ENCODE measurements at places on chromosomes 5 and 9. TPM values are rescaled to one million over a fixed set of nuclear protein-coding genes. Genes with fewer than 3 reads are reported as not detected.

PCDHB10 gene
- total RNA-seq = not detected

PIP5KL1 gene
- total RNA-seq = 1.8 TPM

SLC45A2 gene
- total RNA-seq = not detected

GRCh38 chr9:120214332-120214731 is 365.6 kb downstream of the CDK5RAP2 start:
- no peak for DNase-seq

DNA sequence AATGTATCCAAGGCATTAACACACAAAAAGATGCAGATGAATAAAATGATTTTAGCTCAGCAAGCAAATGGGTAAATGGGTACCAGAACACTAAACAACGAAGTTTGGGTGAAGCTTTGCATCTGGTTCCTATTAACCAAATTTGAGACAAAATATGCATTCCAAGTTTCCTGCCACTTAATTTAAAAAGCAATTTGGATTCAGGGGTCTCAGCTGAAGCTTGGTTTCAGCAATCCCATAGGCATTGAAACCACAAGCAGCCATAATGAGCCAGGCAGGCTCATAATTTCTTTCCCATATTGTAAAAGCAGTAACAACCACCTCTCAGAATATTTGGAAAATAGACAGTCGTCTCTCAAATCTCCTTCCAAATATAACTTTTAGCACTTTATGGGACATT is 138.9 kb downstream of the NXNL2 start:
- no peak for DNase-seq

C9orf72 gene
- total RNA-seq = 3.6 TPM

DNA sequence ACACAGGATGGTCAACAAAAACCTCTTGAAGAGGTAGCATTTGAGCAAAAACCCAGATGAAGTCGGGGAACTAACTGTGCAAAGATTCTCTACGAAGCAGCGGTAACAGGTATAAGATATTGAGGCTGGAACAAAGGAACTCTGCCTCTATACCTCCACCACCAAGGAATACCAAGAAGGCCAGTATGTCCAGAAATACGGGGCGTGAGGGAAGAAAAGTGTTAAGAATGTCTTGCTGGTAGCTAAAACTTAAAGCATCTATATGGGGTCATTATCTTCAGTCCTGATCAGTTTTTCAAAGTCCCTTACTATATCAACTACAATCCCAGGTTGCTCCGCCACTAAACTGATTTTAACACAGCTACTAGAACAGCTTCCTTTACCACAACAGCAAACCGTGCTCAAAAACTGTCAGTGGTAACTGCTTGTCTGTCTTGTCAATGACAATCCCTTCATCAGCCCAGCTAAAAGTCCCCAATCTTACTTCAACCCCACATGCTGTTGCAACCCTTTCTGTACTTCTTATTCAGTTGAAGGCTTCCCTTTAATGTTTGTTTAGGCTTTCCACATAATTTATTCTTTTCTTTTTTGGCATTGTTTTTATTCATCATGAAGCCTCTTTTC is 9.4 kb downstream of the PAM start:
- DNase-seq = no peak

DNA sequence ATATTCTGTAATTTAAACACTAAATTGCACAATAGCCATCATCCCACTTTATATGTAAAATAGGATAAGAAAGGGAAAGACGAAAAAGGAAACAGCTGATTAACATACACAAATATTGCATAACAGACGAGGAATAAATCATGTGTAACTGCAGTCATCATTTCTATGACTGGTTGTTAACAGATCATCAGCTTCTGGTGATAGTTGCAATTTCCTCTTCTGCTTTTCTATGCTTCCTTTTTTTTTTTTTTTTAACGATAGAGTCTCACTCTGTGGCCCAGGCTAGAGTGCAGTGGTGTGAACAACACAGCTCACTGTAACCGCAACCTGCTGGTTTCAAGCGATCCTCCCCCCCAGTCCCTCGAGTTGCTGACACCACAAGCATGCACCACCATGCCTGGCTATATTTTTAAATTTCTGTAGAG is 22.5 kb upstream of the JAKMIP2 start:
- DNase-seq = peak; percentile 67

DNA sequence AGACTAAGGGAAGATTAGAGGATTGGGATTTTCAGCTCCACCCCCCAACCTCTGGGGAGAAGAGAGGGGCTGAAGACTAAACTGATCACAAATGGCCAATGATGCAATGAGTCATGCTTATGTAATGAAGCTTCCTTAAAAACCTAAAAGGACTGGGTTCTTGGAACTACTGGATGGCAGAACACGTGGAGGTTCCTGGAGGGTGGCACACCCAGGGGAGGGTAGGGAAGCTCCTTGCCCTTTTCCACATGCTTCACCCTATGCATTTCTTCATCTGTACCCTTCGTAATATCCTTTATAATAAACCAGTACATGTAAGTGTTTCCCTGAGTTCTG is 48.6 kb downstream of the ARHGEF28 start:
- no peak for DNase-seq

- no peak for DNase-seq
Observed at GRCh38 chr5:112238473-112238872, 180.6 kb downstream of the EPB41L4A start.

GRCh38 chr5:92424785-92425426 is 1041.8 kb upstream of the ARRDC3 start:
- no peak for DNase-seq

GRCh38 chr9:116627433-116627832 is 59.7 kb upstream of the TRIM32 start:
- DNase-seq = no peak

- DNase-seq = no peak
Observed at GRCh38 chr5:15366676-15367391, 133.1 kb upstream of the FBXL7 start.

DNA sequence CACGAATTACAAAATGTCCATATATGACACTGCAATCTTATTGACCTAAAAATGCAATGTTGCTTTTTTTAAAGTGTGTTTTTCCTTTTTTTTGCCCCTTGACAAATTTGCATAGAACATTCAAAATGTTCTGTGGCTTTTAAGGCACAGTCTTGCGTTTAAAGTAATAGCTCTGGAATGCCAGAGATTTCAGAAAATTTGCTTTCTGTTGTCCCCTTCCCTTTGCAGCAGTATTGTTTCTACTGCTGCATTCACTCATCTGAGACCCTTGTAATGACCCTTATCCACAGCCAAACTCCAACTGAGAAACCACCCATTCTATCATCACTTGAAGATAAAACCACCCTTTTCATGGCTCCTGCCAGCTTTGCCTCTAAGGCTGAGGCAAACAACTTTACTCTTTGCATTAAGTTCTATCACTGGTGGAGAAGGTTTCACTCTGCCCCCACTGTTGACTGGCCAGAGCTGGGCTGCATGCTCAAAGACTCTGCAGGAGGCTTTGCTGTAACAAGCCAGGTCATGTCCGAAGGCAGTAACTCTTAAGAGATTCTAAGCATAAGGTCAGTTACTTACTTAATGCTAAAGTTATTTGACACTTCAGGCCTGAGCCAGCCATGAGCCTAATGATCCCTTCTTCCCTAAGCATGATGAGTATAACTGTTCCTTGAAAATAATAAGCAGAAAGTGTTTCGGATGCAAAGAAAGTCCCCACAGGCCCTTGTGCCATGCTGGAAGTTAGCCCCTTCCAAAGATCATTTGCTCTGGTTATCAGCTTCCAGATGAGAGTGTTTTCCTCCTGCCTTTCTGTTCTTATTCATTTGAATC is 101.9 kb downstream of the CD180 start:
- DNase-seq = no peak

PCDHGB7 gene
- total RNA-seq = not detected

PCYOX1L gene
- 32.1 TPM for total RNA-seq

BTNL3 gene
- total RNA-seq = not detected

DNA sequence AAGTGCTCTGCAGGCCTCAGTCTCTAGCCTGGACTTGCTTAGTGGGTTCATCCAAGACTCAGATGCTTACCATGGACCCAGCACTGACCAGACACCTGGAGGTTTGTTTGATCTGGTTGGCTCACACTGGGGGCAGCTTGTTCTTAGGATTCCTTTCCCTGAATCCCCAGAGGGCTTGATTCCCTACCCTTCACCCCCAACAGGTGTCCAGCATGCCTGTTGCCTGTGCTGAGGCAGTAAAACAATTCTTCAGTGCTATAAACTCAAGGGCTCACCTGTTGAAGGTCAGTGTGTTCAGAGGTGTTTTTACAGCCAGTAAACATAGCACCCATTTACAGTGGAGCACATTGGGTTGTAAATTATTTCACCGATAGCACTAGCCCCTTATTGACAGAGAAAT is 123.8 kb upstream of the KLF4 start:
- DNase-seq = no peak

DNA sequence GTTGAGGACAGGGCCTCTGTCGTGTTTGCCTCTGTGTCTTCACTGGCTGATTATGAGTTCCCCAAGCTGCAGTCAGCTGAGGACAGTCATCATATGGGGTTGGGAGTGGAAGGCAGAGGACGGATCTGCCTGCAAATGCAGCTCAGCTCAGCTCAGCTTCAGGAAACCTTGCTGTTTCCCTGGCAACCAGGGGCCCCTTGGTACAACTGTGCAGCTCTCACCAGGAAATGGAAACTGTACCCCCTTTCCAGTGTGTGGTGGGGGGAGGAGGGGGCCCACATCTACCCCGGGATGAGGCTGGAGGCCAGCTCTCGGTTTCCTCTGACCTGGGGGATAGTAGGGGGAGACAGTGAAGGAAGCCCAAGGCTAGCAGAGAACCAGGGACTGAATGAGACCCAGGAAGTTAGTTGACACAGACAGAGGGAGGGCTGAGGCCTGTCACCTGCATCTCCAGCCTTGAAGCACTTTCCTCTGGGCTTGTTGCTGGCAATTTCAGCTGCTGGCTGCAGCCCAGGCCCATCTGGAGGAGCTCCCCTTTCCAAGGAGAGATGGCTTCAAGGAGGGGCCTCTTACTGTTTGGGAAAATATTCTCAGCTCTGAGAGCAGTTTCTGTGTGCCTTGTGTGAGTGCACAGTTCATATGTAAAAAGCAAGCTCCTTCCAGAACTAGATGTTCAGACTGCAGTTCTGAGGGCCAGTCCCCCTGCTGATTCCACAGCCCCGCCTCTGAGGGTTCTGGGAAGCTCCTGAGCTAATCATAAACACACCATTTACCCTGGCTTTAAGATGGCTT is 6.9 kb downstream of the ANXA6 start:
- DNase-seq = peak; percentile 92

- no peak for DNase-seq
Observed at GRCh38 chr5:71932655-71933338, 174.5 kb upstream of the MAP1B start.

- DNase-seq = no peak
Observed at GRCh38 chr9:116163293-116164055, 9.9 kb downstream of the PAPPA start.

DNA sequence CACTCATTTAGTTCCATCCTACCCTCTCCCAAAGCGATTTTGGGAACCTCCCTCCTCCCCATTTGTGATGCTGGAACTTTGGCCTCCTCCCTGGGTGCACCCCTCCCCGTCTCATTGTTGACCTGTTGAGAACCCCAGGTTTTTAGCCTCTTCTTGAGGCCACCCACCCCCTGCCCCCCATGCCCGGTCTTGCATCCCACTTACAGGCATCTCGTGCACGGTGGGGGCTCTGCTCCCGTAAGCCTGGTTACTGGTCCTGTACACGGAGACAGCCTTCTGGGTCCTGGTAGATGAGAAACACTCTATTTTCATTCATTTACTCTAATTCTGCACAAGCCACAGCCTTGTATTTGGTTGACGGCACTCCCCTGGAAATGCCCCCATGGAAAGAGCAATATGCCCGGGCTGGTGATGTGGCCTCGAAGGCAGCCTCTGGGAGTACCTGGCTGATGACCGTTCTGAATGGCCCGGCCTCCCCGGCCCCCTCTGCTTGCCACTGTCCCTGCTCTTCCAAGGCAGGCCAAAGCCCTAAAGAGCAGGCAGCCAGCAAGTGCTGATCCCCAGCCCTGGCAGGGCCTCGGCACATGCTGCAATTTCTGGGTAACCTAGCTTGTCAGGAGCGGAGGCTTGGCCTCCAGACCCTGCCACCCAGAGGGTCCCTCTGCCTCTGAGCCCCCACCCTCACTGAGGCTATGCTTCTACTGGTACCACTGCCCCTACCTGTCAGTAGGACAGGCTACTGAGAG is 1.9 kb upstream of the MRPS2 start:
- no peak for DNase-seq

DNA sequence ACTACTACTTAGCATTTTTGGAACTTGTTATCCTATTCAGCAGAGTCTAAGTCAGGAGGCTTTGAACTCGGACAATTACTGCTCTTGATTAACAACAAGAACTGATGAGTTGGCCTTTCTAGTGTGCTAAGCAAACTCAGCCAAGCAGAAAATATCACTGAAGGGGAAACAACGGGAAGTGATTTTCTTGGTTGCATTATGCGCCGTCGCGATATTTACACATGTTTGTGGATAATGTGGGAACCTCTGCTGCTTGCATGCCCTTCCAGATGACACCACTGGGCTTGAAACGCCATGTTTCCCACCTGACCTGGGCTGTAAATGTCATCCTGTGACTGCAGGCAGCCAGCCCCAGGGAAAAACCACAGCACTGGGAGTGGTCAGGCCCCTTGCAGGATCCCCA is 205.5 kb downstream of the PAX5 start:
- DNase-seq = no peak

- no peak for DNase-seq
Observed at GRCh38 chr5:58503390-58504046, 12.3 kb downstream of the GAPT start.

HTR1A gene
- not detected for total RNA-seq

- no peak for DNase-seq
Observed at GRCh38 chr5:133006653-133007052, 19.7 kb downstream of the ZCCHC10 start.

GKAP1 gene
- total RNA-seq = 4.5 TPM

- no peak for DNase-seq
Observed at GRCh38 chr9:120750421-120750820, 36.2 kb upstream of the MEGF9 start.

GRCh38 chr9:123217128-123217654 is 51.2 kb downstream of the STRBP start:
- DNase-seq = no peak

KCNN2 gene
- total RNA-seq = not detected

DNA sequence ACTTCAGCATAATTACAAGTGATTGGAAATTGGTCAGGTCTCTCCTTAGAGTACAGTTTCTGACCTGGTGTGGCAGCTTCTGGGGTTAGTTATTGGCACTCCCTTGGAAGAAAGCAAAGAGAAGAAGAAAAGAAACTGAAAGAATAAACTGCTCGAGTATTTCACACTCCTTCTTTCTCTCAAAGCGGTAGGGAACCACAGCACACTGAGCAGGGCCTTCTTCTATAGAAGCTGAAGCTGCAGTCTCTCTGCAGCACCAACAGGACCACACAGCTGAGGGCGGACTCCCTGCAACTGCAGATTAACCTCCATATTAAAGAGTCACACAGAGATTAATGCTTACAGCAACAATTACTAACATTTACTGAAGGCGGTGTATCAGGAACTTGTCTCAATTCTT is 152.0 kb downstream of the TRPM6 start:
- DNase-seq = peak; percentile 42

DNA sequence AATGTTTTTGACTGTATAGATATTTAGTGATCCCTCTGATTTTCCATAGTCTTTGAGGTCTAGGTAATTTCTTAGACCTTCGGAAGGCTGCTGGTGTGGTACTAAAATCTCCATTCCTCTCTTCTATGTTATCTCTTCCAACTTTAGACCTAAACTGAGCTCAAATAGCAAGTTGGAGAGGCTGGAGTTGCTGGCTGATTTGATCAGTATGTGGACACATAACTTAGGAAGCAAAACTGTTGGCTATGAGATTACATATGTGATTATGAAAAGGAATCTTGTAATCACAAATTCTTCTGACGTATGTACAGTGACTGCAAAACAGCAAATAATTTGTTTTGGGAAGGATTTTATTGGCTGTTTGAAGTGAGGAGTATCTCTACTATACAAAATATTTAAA is 2.1 kb upstream of the SMAD5 start:
- no peak for DNase-seq

GRCh38 chr9:7976856-7977255 is 177.3 kb upstream of the DMAC1 start:
- no peak for DNase-seq
